Stimulated activated CD4-positive, alpha-beta T cell treated with anti-CD3 and anti-CD28 coated beads, TNF-alpha, amount 100 ng/mL, for 1 hour (primary cell): ENCODE measurements at places on chromosomes 16 and 17.

GRCh38 chr17:66135896-66136295, 56.0 kb downstream of the CEP112 start:
- no peak for DNase-seq

DNA sequence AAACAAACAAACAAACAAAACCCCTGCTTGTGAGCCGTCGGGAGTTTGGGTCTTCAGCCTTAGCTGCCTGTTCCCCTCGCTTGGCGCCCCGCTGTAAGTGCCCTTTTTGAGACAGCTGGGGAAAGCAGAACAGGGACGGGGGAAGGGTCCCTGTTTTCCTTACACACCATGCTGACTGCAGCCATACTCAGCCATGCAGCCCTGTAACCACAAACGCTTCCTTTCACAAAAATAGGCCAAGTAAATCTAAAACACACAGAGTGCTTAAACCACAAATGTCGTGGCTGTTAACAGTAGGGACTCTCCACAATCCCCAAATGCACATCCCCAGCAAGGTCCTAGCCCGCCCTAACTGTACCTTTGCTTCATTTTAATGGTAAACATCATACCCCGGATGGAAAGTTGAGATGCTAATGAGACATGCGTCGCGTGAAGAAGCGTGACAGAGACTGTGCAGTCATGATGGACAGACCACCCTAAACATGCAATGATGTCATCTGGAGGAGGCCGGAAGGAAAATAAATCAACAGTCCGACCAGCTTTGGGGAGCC, 129.9 kb downstream of the MGAT5B start:
- DNase-seq = no peak

DNA sequence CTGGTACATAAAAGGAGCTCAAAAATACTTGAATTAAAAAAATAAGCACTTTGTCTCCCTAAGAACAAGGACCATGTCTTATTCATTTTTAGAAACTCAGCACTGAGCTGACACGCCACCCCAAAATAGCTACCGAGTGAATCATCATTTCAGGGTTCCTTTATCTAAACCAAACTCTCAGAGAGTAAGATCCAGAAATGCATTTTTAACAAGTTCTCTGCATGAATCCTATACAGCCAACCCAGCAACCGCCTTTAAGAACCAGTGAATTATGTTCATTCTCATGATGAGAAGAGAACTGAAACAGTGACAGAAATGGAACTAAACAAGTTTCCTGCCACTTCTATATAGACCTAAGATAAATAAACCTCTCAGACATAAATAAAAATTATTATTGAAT, 8.7 kb downstream of the C16orf87 start:
- no peak for DNase-seq

GRCh38 chr16:27214084-27214961, 11.0 kb downstream of the KDM8 start:
- DNase-seq = no peak

- no peak for DNase-seq
These were observed 255.6 kb downstream of the ENGASE start for GRCh38 chr17:79330229-79330628.

- no peak for DNase-seq
These were observed 251.4 kb downstream of the HS3ST3B1 start for GRCh38 chr17:14552306-14552705.

- no peak for DNase-seq
These were observed 482.9 kb upstream of the C16orf82 start for GRCh38 chr16:26583803-26584202.

DNA sequence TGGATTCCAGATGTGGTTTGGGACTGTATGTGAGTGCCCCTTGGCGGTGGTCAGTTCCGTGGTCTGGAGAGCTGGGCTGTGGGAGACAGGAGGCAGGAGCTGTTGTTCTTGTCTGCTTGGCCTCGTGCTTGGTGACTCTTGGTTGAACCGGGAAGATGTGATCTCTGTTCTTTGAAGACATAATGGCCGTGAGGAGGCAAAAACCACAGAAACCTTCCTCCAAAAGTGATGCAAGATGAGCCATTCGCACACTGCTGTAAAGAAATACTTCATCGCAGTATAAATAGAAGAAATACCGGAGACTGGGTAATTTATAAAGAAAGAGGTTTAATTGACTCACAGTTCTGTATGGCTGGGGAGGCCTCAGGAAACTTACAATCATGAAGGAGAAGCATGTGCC, 128.8 kb downstream of the RAP1GAP2 start:
- no peak for DNase-seq

GRCh38 chr17:78227455-78227916, 3.9 kb upstream of the TMEM235 start:
- DNase-seq = no peak

- DNase-seq = no peak
These were observed 2.6 kb downstream of the GTF3C1 start for GRCh38 chr16:27547134-27547533.

GRCh38 chr17:39736319-39737165, 1.2 kb upstream of the GRB7 start:
- no peak for DNase-seq

DNA sequence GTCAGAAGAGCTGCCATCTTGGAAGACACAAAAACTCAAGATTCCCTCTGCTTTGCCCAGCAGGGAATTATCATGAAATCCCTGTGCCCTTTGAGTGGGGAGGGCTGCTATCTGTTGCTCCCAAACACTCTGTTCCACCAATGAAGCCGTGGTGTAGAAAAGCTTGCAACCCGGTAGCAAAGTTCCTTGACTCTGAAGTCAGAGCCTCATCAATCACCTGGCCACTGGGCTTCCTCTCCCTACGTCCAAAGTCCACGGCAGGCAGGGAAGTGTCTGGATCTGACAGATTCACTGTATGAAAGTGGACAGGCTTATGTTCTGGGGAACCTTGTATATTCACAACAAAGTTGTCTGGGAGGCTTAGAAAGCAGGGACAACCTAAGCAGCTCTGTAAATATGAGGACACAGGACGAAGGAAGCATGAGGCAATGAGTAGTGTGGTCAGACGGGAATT, 343.3 kb downstream of the SLC39A11 start:
- DNase-seq = no peak

DNA sequence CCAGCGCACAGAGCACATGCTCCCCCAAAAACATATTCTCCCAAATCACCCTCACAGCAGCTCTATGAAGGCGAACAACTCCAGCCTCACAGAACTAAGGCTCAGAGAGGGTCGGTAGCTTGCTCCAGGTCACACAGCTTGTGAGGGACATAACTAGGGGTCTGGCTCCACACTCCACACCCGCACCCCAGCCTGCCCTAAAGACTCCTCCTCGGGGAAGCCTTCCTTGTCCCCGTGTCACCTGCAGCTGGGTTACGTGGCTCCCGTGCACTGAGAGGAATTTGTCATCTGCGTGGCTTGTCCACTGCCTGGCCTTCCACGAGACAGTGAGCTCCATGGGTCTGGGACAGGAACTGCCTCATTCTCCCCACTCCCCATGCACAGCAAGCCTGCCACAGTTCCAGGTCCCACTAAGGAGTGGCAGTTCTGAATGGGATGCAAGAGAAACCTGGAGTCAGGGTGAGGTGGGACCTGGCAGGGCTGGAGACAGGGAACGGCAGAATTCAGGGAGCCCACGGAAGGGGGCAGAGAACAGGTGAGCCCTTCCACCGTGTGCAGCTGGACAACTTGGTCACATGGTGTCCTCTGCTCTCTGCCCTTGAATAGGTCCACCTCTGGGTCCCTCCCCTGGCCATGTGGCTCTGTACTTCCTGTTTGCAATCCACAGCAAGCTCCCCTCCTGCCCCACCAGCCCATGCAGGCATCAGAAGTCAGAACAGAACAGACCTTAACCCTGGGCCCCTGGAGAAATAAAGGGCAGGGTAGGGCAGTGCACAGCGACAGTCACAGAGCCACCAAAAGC, 27.4 kb downstream of the TNFRSF13B start:
- DNase-seq = no peak

- DNase-seq = no peak
These were observed 578 bp downstream of the PGAP6 start for GRCh38 chr16:381012-381788.

DNA sequence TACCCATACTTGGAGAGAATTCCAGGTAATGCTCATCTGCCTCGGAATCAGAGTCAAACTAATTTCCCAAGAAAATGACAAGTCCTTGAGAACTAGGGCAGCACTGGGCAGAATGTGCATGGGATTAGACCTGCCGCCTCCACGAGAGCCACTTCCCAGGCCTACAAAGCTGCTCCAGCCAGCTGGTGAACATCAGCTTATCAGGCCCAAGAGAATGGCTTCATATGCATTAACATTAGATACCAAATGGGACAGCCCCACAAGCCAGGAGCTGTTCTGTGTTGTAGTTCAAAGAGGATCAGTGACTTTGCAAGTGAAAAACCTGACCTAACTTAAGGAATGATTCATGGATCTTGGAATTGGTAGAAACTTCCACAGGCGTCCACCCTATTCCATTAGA, 203.3 kb downstream of the CYLD start:
- DNase-seq = no peak

GRCh38 chr17:3008336-3009288, 54.8 kb downstream of the OR1D5 start:
- no peak for DNase-seq

DNA sequence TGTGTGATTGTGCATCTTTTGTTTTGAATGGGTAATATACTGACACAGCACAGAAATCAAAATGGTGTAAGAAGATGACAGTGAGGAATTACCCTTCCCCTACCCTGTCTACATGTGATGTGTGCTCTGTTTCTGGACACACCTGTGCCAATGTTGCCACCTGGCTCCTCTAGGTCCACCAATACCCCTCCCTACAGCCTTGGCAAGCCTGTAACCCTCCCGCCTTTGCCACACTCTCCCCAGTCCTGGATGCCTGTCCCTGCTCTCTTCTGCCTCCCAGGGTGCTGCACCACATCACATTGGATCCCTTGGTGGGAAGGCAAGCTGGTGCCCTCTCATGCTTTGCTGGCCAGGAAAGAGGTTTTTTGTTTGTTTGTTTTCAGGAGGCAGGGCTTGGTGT, 289.5 kb upstream of the N4BP1 start:
- no peak for DNase-seq
